ENCODE measurements at places on chromosomes 1 and 21.

- no peak for DNase-seq
Observed at GRCh38 chr1:212507369-212507768, 74.6 kb downstream of the NENF start.

DNA sequence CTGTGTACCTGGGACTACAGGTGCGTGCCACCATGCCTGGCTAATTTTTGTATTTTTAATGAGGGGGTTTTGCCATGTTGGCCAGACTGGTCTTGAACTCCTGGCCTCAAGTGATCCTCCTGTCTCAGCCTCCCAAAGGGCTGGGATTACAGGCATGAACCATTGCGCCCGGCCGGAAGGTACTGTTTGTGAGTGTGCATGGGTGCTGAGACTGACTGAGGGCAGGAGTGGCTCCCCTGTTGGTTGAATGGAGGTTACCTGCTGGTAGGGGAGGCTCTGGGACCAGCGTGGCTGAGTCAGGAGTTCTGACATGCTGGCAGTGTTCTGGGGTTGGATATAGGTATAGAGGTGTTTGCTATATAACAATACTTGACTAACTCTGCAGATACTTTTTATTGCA lies 10.4 kb downstream of the PRMT2 start:
- no peak for DNase-seq

- peak; percentile 75 for DNase-seq
Observed at GRCh38 chr1:115237507-115237906, 100.5 kb downstream of the NGF start.

GRCh38 chr21:41706678-41707077 lies 60.2 kb downstream of the RIPK4 start:
- DNase-seq = no peak

GRCh38 chr1:166972193-166972592 lies 3.1 kb downstream of the ILDR2 start:
- no peak for DNase-seq

GRCh38 chr21:25456672-25457071 lies 150.6 kb downstream of the MRPL39 start:
- DNase-seq = peak; percentile 59

DNA sequence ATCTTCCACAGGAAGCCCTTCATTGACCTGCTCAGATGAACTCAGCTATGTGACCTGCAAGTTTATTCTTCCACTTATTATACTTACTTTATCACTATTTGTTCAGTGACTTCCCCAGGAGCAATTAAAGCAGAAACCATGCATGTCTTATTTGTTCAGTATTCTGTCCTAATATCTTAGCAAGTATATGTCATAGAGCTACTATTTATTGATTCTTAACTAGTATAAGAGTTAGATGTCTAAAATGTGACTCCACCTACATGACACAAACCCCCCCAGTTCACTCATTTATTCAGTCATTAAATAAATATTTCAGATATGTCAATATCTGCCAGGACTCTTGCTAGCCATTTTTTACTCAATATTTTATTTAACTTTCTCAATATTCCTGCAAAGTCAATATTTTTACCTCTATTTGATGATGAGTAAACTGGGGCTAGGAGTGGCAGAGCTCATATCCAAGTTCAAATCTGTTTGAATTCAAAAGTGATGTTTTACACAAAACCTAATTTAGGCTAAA lies 469.0 kb upstream of the USP24 start:
- no peak for DNase-seq

DNA sequence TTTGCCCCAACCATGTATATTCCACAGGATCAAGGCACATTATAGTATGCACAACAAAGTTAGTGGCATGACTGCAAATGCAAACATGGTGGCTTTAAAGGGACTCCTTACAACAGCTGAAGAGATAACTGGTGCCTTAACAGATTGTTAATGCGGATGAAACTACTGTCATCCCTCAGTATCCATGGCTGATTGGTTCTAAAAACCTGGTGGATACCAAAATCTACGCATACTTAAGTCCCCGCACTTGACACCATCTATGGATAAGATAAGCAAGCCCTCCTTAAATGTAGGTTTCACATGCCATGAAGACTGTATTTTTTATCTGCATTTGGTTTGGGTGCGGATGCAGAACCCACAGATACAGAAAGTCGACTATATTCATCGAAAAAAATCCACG lies 73.5 kb downstream of the ZNF644 start:
- no peak for DNase-seq

- DNase-seq = peak; percentile 70
Observed at GRCh38 chr1:208235982-208236761, 8.0 kb downstream of the PLXNA2 start.

- no peak for DNase-seq
Observed at GRCh38 chr1:177281901-177282300, 111.1 kb downstream of the BRINP2 start.

DNA sequence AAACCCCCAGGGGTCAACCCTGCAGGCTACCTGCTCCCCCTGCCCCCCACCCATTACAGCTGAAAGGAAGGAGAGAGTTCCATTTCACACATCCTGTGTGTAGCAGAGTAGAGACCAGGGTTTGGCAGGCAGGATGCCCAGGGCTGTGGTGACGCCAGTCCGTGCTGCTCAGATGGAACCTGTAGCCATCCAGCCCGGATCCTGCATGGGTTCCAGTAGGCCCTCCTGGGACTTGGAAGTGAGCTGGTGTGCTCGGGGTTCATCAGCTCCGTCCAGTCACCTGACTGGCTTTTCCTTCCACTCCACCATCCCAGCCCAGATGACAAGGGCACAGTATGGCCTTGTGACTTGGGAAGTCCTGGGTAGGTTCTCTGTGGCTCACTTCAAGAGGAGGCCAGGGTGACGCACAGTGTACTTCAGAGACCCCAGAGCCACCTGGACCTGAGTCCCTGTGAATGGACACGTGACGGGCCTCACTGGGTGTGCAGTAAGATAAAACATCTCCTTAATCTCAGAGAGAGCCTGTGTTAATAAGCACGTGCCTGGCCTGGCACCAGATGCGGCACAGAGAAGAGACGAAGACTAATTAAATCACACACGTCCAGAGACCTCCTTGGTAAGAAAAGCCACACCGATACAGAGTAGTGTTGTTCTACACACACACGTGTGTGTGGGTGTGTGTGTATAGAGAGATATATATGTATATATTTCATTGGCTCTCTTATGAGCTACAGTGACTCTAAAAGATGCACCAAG lies 16.0 kb downstream of the ITPKB start:
- DNase-seq = no peak

DNA sequence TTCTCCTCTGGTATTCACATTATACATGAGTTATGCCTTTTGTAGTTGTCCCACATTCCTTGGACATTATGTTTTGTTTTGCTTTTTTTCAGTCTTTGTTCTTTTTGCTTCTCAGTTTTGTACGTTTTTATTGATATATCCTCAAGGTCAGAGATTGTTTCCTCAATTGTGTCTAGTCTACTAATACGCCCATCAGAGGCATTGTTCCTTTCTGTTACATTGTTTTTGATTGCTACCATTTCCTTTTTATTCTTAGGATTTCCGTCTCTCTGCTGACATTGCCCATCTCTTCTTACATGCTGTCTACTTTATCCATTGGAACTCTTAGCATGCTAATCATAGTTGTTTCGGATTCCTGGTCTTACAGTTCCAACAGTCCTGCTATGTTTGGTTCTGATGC lies 27.8 kb upstream of the MPC2 start:
- DNase-seq = no peak

GRCh38 chr1:147218606-147219005 lies 6.5 kb downstream of the FMO5 start:
- DNase-seq = no peak

DNA sequence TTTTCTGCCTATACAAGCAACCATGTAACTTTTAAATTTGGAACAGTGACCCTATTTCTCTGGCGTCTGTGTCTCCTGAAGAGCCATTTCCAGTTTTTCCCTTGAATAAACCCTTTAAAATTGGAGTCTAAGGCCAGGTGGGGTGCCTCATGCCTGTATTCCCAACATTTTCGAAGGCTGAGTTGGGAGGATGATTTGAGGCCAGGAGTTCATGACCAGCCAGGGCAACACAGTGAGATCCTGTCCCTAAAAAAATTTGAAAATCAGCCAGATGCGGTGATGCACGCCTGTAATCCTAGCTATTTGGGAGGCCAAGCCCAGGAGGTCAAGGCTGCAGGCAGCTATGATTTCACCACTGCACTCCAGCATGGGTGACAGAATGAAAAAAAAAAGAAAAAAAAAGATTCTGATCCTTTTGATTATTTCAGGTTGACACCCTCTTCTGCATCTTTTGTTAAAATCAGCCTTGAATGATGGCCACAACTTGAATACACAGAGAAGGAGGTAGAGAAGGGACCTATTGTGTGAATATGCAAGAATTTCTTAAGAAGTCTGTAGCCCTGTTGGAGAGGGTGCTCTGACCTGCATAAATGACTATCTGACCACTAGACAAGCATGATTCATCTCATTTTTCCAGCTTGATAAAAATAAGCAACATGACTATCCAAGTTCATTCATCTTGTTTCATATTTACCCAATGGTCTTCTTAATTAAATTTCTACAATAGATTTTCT lies 40.2 kb upstream of the PARP1 start:
- DNase-seq = no peak

DNA sequence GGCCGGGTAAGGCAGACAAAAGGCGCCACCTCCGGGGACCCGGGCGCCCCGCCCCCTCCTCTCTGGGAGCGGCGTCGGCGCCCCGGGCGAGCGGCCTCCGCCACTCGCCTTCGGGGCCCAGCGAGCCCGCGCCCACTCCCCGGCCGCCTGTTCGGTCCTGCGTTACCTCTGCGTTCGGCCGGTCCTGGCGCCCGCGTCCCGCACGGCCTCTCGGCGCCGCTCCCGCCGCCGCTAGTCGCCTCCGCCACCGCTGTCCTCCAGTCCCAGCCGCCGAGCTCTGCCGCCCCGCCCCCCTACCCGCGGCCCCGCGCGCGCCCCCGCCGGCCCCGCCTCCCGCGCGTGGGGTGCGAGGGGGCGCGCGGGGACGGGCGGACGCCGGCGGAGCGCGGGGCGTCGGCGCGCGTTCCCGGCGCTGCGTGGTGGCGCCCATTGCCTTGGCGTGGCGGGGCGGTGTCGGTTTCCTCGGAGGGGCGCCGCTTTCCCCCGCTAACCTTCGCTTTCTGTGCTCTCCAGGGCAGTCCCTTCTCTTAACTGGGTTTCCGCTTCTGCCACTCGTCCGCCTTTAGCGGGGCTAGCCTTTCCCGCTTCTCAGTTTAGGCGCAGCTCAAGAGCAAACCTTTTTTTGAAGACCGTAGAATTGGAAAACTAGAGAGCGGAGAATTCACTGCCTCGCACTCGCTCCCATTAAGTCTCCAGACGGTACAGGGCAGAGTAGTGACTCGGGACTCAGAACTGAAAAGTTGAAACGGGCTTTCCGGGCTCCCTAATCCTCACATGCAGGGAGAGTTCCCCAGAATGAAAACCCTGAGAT lies at the start of gene HP1BP3:
HP1BP3 (minus strand) TSS at position 279 of the 811 bp plus-strand sequence. CDS start 6,867 bp downstream, outside the sequence.
- peak; percentile 72 for DNase-seq

DNA sequence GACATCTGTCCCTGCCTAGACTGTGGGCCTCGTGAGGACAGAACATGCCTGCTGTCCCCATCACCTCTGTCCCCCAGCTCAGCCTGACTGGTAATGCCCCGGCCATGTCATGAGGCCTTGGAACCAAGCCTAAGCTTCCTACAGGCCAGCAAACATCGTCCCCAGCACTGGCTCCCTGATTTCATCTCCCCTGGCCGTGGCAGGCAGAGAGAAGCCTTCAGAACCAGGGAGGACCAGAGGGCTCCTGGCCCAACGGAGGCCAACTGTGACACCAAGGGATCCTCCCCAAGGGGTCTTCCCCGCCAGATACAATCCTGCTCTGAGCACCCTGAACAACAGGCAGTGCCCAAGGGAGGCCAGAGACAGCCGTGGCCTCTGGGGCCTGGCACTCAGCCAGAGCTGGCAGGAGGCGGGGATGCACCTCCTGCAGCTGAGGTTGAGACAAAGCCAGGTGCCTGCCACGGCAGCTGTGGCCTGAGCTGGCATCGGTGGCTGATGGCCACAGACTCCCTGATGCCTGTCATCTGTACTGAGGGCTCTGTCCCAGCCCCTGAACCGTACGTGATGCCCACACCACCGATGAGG lies 9.9 kb upstream of the NPHP4 start:
- no peak for DNase-seq

DNA sequence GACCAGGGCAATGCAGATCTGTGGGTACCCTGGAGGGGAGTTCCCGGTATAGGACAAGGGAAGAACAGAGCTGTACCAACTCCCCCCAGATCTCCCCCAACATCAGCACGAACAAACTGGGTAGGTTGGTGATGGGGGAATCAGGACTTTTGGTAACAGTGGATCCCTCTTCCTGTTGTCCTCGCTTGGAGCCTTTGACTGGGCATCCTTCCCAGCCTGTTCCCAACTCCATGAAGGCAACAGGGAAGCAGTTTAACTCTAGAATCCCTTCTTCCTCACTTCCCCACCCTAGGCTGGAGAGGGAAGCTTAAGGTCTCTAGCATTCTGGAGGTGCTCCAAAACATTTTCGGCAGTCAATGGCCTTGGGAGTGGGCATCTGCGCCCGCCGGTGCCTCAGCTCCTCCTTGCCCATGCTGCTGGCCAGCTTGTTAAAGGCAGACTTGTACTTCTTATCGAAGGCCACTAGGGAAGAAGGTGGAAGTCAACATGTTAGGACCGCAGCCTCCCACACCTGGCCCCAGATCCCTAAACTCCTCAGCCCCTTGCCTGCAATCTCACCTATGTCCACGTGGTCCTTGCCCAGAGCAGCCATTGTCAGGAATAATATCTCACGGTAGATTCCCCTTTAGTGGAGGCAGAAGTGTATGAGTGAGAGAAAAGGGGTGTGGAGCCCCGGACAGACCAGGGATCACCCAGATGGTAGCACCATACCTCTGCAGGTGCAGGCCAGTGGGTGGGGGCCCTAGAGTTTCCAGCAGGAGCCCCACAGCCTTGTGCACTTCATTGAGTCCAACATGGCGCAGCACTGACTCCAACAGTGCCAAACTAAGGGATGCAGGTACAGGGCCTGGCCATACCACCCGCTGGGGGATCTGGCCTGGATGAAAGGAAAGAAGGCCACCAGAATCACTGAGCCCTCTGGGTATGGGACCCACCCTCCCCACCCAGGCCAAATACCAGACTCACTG lies 7.5 kb upstream of the GATAD2B start:
- no peak for DNase-seq

DNA sequence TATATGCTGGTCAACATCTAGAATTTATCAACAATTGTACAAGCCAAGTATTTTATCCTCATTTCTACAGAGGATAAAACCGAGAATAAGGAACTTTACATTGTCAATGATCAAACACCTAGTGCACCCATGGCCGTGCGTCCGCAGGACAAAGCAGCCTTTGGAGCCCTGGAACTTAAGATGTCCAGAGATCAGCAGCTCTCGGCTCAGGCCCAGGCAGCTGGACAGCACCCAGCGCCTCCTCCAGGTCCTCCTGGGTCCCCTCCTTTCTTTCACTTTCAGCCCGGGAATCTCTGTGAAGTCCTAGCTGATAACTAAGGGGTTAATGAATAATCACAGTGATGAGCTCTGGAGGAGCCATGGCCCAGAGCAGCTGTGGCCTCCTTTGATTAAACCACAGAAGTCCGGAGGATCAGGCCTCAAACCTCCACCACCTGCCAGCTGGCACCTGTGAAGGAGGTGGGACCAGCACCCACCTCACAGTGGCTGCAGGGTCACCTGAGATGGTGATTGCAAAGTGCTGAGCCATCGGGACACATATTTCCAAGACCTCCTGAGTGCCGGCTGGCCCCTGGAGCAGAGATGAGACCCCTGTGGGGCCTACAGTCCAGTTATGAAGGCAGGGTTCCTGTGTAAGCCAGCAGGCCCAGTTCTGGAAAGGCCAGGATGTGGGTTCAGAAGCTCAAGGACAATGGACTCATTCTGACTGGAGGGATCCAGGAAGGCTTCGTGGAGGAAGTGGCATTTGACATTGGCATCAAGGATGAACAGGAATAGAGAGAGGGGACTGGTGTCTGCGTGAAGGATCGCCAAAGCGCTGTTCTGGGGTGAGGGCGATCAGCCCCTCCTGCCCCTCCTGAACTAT lies 11.6 kb upstream of the SAMD11 start:
- DNase-seq = no peak

GRCh38 chr1:109629372-109630030 lies 9.9 kb downstream of the AMPD2 start:
- no peak for DNase-seq
